ENCODE measurements at places on chromosomes 5 and 9.
A peak's percentile ranks its signal among the peaks of the same experiment; 100 is the strongest.

- no peak for DNase-seq
Observed at GRCh38 chr9:132945186-132946130, 1.0 kb upstream of the TSC1 start.

- no peak for DNase-seq
Observed at GRCh38 chr9:12705738-12706391, 12.7 kb downstream of the TYRP1 start.

DNA sequence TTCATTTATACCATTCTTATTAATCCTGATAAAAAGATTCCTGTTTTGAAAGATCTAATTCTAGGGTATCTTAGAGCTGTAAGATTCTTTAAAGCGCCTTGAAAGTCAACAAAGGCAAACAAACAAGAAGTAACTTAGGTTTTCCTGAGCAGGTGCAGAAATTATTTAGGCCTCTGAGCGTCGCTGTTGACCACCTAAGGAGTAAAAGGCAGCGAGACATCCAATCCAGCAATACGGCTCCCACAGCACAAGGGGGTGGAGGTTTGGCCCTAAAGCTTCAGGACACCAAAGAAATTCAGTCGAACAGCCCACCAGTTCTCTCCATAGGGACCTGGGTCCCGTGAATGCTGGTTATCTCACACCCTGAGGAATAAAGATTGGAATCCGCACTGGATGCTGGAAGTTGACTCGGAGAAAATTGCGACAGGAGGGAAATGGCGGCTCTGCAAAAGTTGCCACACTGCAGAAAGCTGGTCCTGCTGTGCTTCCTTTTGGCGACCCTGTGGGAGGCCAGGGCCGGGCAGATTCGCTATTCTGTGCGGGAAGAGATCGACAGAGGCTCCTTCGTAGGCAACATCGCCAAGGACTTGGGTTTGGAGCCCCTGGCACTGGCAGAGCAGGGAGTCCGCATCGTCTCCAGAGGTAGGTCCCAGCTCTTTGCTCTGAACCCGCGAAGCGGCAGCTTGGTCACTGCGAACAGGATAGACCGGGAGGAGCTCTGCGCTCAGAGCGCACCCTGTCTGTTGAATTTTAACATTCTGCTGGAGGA, at the start of gene PCDHGA2:
TSS of gene PCDHGA2 (plus strand) at position 223 of the 769 bp plus-strand sequence.
- DNase-seq, result peak; percentile 12

DNA sequence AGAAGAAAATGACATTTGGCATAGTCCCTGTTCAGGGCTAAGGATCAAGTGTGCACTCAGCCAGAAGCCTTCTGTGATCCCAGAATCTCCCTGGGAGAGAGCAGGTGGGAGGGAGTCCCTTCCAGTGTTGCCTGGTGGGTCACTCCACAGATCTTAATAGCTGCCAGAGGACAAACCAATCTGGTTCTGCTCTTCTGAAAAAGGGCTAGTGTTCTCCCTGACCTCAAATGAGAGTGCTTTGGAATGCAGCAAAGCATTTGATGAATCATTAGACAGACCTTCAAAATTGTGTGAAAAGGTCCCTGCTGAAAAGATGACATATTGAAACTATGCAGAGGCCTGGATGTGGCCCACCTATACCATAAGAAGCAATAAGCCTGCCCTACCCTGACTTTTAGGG, 339.7 kb downstream of the TMEM232 start:
- DNase-seq, result peak; percentile 67

GRCh38 chr5:153618867-153619266, 128.4 kb downstream of the GRIA1 start:
- DNase-seq, result no peak

GRCh38 chr5:109905906-109906305, 216.2 kb downstream of the MAN2A1 start:
- peak; percentile 16 for DNase-seq

DNA sequence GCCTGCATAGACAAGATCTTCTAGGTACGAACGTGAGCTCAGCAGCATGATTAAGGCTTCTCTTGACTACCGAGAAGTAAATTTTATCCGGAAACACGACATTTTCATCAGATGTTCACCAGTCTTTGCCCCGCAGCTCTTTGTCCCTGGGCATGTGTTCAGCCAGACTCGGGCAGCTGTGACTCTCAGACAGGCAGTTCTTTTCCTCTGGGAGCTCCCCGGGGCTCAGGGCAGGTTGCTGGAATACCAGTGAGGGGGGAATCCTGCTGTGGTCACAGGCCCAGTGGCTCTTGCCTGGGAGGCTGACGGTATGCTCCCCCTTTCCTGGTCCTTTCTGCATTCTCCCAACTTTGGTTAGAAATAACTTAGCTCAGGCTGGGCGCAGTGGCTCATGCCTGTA, 186.1 kb downstream of the GNA14 start:
- no peak for DNase-seq

DNA sequence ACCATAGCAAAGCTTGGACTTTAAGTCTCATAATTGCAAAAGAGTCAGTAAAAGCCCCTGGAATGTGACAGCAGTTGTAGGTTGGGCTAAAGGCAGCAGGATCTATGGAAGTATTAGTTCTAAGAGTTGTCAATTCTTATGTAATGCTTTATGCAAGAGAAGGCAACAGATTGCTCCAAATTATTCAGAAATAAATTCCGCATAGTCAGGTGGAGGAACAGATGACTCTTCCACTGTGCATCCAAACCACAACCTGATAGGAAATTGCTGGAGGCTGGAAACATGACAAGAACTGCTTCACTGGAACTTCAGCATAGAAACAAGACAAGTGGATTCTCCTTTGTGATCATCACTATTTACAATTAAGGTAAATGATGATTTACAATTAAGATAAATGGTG, 101.0 kb downstream of the STARD4 start:
- DNase-seq, result no peak

DNA sequence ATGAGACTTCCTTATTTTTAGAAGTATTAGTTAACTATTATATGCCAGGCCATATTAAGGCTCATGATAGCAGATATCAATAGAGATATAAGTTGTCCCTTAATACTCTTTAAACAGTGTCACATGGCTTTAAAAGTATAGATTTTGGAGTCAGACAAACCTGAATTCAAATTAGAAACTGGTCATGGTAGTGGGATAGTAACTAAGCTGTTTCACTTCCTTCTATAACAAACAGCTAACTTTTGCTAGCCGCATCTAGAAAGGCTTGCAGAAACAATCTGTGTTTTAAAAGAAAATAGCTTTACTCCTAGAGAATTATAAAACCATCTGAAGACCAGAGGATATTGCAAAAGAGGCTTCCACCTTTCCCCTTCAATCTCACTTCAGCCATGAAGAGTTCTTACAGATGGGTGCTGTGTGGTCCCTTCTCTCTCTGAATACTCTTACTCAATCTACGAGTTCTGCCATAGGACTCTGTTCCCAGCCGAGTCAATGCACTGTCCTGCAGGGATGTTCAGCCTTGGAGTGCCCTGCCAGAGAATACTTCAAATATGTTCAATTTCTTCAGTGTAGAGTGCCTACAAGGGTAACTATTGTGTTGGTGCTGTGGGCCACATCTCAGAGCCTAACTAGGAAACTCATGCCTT, 810.2 kb downstream of the EFNA5 start:
- DNase-seq, result no peak

DNA sequence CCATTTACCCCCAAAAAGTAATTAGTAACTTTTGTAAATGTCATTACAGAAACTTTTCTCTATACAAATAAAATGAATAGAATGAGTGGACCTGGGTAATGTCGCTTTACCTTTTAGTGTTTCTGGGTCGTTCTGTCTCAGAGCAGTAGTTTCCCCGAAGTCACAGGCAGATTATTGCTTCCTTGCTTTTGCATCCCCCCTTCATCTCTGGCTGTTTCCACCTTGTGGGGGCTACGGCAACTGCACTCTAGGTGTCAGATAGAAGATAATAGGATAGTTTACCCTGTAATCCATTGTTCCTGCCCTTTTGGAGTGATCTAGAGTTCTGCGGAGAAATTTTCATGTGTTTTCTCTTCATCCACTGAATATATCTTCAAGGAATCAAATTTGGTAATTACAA, 68.7 kb downstream of the PRR16 start:
- DNase-seq, result no peak

DNA sequence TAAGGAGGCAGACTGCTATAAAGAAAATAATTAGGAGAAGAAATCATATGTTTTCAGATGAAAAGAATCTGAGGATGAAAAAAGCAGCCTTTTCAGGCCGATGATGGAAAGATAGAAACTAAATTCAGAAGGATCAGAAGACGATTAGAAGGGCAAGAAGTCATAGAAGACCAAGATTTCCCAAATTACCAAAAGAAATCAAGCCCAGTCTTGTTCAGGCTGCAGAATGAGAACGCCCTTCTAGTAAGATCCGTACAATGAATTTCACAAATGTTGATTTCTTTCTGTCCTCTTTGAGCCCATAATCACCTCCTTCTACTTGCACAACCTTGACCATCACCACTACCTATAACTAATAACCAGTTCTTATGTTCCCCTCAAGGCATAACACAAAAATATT, 114.6 kb upstream of the CCDC152 start:
- no peak for DNase-seq

DNA sequence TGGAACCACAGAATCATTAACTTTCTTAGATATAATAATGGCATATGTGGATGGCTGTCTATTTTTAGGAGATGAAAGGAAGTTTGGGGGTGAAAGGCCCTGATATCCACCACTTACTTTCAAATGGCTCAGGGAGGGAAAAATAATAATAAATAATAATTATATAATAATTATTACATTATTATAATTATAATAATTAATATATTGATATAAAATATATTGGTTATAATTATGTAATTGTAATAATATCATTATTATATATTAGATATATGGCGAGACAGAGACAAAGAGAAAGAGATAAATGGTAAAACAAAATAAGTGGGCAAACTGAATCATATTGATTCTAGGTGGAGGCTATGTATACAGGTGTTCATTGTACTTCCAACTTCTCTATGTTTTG, 136.6 kb downstream of the GAPVD1 start:
- DNase-seq, result no peak

DNA sequence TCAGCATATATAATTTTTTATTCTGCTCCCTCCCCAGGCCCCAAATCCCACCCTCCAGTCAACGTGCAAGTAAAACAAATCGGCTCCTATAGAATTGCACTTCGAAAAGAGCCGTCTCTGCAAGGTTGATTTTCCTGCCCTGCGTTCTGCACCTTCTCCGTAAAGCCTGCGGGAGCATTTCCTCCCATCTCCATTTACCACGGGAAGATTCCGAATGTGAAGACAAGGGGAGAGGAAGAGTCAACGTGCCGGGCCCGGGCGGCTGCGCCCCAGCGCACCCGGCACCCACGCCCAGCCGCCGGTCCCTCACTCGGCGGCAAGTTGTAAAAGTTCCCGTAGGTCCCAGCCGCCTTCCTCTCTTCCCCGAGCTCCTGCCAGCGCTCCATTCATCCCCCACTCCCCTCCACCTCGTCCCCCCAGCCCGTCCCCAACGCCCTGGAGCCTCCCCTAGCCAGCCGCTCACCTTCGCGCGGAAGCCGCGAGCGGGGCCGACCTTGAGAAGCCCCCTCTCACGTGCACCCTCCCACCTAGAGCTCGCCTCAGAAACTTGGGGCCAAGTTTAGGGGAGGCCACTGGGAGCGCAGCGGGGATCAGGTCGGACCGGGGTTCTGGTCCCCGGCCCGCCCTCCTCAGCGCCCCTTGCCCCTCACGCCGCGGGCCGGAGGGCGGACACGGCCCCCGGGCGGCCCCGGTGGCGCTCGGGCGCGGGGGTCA, 431 bp downstream of the BNC2 start:
- DNase-seq, result peak; percentile 29

GRCh38 chr9:13719981-13720676, 440.6 kb upstream of the MPDZ start:
- peak; percentile 17 for DNase-seq

- no peak for DNase-seq
Observed at GRCh38 chr5:181223729-181224389, 778 bp downstream of the TRIM41 start.

DNA sequence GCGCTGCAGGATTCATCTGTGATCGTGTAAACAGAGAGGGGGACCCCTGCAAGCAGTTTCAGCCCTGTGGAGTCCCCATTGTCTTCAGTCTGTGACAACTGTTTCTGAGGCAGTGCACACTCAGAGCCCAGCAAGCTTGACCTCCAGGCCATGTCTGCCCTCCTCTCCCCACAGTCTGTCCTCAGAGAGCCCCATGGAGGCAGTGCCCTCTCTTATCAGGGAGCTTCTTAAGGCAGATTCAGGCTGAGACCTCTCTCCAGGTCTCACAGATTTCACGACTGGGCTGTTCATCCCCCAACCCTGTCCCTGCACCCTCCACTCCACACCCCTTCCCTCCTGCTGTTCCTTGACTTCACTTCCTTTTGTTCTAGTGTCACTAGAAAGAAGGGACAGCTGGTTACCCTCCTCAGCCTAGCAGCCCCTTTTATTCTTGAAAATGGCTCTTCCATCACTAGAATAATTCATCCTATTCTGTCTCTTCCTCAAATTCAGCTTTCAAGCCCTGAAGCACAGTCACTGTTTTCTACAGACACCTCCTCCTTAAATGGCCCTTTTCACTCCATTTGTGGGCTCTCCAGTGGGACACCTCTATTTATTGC, 218.4 kb downstream of the MED10 start:
- DNase-seq, result no peak

- DNase-seq, result no peak
Observed at GRCh38 chr5:148665431-148665830, 11.1 kb upstream of the HTR4 start.

DNA sequence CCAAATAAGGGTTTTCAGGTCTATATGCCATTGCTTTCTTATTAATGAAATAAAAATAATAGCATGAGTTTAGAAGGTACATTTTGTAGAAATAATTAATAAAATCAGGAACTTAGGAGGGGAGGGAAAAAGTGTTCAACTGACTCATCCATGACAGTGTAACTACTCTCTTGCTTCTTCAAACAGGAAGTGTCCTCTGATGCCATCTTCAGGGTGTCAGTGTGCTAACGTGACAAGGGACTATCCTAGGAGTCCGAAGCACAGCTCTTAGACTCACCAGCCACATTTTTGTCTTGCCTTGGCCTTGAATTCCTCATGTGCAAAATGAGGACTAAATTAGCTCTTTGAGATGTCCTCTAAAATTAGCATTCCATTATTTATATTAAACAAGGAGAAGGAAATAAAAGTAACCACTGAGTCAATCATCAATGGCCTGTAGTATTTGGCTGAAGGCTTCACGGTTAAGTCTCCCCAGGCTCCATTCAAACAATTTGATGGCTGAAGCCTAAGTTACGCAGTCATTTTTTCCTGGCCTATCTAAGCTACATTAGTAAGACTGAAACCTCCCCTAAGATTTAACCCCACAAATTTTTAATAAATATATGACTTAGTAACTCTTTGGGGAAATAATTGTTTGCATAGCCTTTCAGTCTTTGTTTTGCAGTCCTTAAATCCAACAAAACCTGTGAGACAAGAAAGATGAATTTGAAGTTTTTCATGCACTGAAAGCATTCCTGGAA, 151.1 kb downstream of the ARL15 start:
- peak; percentile 17 for DNase-seq

GRCh38 chr5:42361315-42361688, 61.9 kb upstream of the GHR start:
- no peak for DNase-seq

- no peak for DNase-seq
Observed at GRCh38 chr5:171453056-171453725, 33.7 kb downstream of the FGF18 start.

DNA sequence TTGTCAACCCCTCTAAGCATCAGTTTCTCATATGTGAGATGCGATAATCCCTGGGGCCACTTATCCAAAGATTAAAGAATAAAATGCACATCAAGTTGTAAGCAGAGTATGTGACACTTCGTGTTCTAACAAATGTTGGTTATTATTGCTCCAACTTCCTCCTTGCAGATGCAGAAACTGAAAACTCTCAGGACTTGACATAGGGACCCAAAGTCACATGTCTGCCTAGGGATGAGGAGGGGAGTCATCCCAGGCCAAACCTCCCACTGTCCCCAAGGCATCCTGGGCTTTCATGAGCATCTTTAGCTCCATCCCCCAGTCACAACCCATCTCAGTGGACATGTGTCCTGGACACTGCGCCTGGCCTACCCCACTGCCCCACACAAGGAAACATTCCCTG, 27.5 kb upstream of the SYK start:
- no peak for DNase-seq
